ENCODE measurements at places on chromosomes 3 and 15.

DNA sequence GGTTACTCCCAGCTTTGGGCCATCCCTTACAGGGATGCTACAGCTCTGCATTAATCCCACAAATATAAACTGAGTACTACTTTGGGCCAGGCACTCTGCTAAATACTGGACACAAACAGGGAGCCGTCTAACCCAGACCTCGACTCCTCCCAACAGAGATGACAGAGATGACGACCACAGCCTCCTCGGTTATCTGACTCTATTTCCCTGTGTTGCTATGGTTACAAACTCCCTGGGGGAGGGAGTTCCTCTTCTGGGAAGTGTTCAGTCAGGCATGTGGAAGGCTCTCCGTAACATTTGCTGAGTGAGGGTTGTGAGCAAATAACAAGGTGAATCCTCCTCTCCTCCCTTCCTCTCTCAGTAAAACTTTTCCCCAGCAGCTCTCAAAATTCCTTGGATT, 6.7 kb upstream of the CMTM7 start:
- no peak for DNase-seq

- no peak for DNase-seq
Observed at GRCh38 chr3:141334627-141335250, 33.6 kb upstream of the ZBTB38 start.

- DNase-seq = no peak
Observed at GRCh38 chr3:111081008-111081545, 9.5 kb downstream of the NECTIN3 start.

GRCh38 chr3:12991481-12991837, 81.8 kb downstream of the IQSEC1 start:
- no peak for DNase-seq

GRCh38 chr3:11071096-11071755, 78.7 kb downstream of the SLC6A1 start:
- DNase-seq = no peak
